NCI-H524 (cell line): ENCODE measurements at places on chromosomes 4 and X.

GRCh38 chr4:1960170-1960825, 48.5 kb downstream of the NELFA start:
- no peak for DNase-seq

GRCh38 chr4:102787096-102787881, 26.5 kb upstream of the MANBA start:
- DNase-seq, result no peak

DNA sequence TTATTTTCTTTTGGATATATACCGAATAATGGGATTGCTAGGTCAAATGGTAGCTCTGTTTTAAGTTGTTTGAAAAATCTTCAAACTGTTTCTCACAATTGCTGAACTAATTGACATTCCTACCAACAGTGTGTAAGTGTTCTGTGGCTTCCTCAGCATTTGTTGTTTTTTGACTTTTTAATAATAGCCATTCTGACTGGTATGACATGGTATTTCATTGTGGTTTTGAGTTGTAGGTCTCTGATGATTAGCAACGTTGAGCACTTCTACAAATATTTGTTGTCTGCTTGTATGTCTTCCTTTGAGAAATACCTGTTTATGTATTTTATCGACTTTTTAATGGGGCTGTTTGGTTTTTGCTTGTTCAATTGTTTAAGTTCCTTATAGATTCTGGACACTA, 680.1 kb upstream of the GRIA3 start:
- no peak for DNase-seq

GRCh38 chrX:7143941-7144525, 3.5 kb upstream of the STS start:
- no peak for DNase-seq

DNA sequence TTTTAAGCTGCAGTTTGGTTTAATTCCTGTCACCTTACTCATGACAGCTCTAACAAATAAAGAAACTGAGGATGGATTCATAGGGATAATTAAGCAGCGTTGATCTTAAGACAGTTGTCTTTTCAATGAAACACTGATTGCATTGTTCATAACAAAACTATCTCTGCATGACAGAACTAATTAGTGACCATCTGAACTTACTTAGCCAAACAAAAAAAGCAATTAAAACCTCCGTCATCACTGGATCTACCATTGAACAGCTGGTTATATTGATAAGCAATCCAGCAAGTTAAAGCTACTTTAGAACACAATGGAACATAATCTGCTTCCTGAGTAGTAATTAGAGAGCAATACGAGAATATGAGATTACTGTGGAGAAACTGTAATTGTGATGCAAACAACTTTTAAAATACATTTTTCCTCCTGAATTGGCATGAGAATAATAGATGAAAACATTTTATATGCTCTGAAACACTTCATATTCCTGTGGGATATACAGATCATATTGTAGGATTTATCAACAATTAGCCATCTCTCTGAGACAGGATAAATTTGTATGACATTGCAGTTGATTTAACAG, 2576.8 kb downstream of the PCDH7 start:
- peak; percentile 75 for DNase-seq

GRCh38 chrX:32525234-32525633, 686.1 kb downstream of the DMD start:
- DNase-seq, result no peak

DNA sequence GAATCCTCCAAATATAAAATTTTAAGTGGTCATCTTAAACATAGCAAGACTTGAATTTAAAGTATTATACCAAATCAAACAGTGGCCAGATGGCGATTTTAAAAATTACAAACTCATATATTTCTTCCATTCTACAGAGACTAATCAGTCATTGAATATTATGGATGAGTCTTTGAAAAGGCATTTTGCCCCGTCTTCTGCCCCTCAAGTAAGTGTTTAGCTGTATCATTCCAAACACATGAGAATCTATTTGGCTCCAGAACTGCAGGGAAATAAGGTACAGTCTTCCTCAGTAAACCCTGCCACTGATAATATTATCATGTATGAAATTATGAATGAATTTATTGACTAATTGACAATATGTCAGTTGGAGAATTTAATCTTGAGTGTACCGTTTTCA, 191.0 kb downstream of the SLC7A11 start:
- DNase-seq, result no peak

- DNase-seq, result peak; percentile 6
Measured at GRCh38 chrX:136780763-136781162, at the start of gene ARHGEF6. TSS of gene ARHGEF6 (minus strand) at chrX:136780932. CDS start at chrX:136780882, 50 bp downstream.

DNA sequence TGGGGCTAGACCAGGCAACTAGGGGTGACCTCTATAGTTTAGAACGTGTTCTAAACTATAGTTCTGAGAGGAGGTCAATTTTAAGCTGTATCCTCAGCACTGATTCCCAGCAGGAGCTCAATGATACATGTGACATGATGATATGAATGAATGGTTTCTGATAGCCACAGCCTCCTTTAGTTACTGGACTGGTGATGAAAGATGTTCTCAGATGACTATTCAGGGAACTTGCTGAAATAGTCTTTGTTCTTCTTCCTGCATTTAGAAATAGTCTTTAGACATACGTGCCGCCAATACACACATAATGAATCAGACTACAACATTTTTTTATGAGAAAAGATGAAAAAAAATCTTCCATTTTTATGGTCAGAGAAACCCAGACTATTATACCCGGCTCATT, 116.3 kb upstream of the TMEM150C start:
- no peak for DNase-seq

GRCh38 chr4:8515316-8516060, 64.7 kb upstream of the GPR78 start:
- peak; percentile 55 for DNase-seq

- no peak for DNase-seq
Measured at GRCh38 chr4:143514901-143515300, 1.4 kb downstream of the SMARCA5 start.

DNA sequence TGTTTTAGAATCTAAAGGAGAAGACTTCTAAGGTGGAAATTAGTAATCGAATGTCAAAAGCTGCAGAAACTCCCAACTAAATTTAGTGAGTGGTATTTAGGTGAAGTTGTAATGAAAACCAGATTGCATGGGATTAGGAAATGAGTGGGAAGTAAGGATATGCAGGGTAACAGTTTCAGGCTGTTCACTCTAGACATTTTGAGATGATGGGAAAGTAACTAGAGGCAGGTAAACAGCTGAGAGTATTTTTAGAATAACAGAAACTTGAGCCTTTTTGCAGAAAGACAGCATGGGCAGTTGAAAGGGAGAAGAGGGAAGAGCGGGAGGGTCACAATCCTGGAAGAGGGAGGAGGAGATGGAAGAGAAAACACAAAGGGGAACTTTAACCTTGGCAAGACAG, 12.7 kb downstream of the SPRY1 start:
- no peak for DNase-seq

DNA sequence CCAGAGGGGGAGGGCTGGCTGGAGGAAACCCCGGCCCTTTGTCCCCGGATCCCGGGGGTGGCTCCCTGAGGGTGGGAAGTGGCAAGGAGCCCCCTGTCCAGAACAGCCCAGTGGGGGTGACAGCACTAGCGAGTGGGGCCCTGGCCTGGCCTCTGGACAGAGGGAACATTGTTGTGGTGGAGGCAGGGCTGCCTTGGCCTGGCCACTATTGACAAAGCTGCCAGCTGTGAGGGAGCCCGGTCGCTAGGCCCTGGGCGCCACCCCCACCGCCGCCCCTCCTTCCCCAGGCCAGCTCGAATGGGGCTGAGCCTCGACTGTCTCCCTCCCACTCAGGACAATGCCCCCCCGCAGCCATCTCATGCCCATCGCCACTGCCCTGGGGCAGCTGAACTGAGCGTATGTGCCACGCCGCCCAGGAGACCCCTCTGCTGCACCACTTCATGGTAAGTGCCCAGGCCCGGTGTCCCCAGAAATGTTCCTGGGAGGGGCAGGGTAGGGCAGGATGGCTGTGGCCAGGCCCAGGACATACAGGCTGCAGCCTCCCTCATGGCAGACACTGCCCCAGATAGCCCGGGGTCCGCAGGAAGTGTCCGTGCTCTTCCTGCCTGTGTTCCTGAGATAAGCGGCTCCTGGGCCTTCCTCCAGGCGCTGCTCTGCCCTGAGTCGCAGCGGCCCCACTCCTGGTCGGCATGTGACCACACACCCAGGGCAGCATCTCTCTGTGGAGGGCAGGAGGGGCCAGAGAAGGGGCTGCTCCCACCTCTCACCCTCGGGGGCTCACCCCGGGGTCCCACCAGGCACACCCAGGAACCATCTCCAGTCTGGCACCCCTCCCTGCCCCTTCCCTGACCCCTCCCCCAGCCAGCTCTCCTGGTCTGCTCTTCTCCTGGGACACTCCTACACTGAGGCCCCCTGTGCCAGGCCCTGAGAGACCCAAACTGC, 1.4 kb downstream of the PLXNB3 start:
- no peak for DNase-seq

DNA sequence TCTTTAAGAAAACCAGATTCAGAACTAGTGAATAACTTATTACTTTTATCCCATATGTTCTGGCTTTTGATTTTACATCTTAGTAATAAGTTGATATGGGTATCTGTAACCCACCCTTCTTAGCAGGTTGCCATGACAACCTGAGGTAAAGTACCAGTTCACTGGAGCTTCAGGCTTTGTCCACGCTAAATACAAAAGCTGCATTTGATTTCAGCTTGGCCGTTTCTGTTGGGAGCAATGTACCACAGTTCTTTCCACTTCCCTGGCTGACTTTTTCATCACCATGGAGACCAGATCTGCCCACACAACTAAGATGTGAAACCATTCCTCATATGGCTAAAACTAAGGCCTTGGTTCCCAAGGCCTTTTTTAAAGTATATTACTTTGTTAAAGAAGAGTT, 26.1 kb downstream of the KLHL34 start:
- peak; percentile 23 for DNase-seq

GRCh38 chr4:1048773-1049590, 37.6 kb downstream of the FGFRL1 start:
- no peak for DNase-seq

- no peak for DNase-seq
Measured at GRCh38 chr4:92651536-92651935, 347.8 kb downstream of the GRID2 start.
